ENCODE measurements at places on chromosomes 16 and 17.

GRCh38 chr17:70102531-70102930, 27.5 kb downstream of the KCNJ16 start:
- no peak overlapping the region for H3K4me3 ChIP-seq
- no peak for DNase-seq
- no peak overlapping the region for H3K27ac ChIP-seq
- no peaks in the 10 kb centered on the region for H3K36me3 ChIP-seq

GRCh38 chr16:85250609-85251223, 138.4 kb upstream of the CIBAR2 start:
- peaks cover 12% of the 10 kb centered on the region for H3K27me3 ChIP-seq
- no peak overlapping the region for H3K27ac ChIP-seq
- H3K36me3 ChIP-seq, result peaks cover 3% of the 10 kb centered on the region
- no peak overlapping the region for H3K4me3 ChIP-seq

- peaks cover 19% of the 10 kb centered on the region for H3K4me1 ChIP-seq
- no peak overlapping the region for H3K27ac ChIP-seq
- no peak overlapping the region for H3K4me3 ChIP-seq
- H3K27me3 ChIP-seq, result peaks cover 31% of the 10 kb centered on the region
- DNase-seq, result no peak
- H3K36me3 ChIP-seq, result no peaks in the 10 kb centered on the region
Observed at GRCh38 chr17:7832431-7832830, 1.6 kb upstream of the KDM6B start.

- no peak overlapping the region for H3K4me3 ChIP-seq
- peaks cover 19% of the 10 kb centered on the region for H3K27me3 ChIP-seq
- no peak overlapping the region for H3K27ac ChIP-seq
- no peaks in the 10 kb centered on the region for H3K36me3 ChIP-seq
Observed at GRCh38 chr17:39628655-39629493, 2.1 kb downstream of the PPP1R1B start.

- H3K4me1 ChIP-seq, result peaks cover 22% of the 10 kb centered on the region
- no peak for DNase-seq
- H3K4me3 ChIP-seq, result no peak overlapping the region
- peaks cover 7% of the 10 kb centered on the region for H3K36me3 ChIP-seq
Observed at GRCh38 chr17:3896108-3896967, 3.5 kb upstream of the CAMKK1 start.

GRCh38 chr17:79000396-79001189, 9.0 kb downstream of the CANT1 start:
- no peak overlapping the region for H3K27ac ChIP-seq
- peaks cover 16% of the 10 kb centered on the region for H3K27me3 ChIP-seq
- no peak for DNase-seq
- H3K4me1 ChIP-seq, result peaks cover 3% of the 10 kb centered on the region

- no peaks in the 10 kb centered on the region for H3K27me3 ChIP-seq
- H3K4me3 ChIP-seq, result peak overlapping the region; percentile 33
- peaks cover 21% of the 10 kb centered on the region for H3K4me1 ChIP-seq
- DNase-seq, result no peak
Observed at GRCh38 chr17:76337413-76337777, 16.3 kb downstream of the PRPSAP1 start.

GRCh38 chr17:50190293-50190602, 11.2 kb downstream of the COL1A1 start:
- no peaks in the 10 kb centered on the region for H3K4me1 ChIP-seq
- DNase-seq, result no peak
- no peak overlapping the region for H3K27ac ChIP-seq
- no peaks in the 10 kb centered on the region for H3K36me3 ChIP-seq
- H3K27me3 ChIP-seq, result peaks cover 6% of the 10 kb centered on the region

DNA sequence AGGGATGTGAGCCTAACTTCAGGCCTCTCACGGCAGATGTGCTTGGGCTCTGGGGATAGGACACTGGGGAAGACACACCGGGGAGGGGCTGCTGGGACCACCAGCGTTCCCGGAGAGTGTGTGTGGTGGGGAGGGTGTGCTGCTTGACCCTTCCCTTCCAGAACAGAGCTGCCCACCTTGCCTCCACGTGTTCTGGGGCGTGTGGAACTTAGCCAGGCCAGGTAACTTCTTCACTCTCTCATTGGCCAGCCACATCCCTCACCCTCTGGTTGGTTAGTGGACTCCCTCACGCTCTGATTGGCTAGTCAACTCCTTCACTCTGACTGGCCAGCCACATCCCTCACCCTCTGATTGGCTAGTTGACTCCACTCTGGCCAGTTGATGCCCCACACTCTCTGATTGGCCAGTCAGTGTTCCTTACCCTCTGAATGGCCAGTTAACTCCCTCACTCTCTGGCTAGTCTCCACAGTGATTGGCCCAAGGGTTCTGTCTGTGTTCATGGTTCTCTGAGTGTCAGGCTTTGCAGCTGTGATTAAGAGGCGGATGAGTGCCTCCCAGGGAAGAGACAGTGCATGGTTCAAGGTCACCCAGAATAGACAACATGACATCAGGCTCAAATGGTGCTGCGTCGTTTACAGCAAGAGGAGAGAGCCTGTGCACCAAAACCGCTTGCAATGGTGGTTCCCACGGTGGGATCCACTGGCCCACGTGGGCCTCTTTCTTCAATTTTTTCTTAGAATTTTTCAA, 10.0 kb downstream of the TMEM235 start:
- no peak for DNase-seq
- peak overlapping the region; percentile 34 for H3K4me3 ChIP-seq
- no peaks in the 10 kb centered on the region for H3K4me1 ChIP-seq
- peaks cover 25% of the 10 kb centered on the region for H3K36me3 ChIP-seq
- peaks cover 12% of the 10 kb centered on the region for H3K27me3 ChIP-seq

- DNase-seq, result no peak
- H3K4me1 ChIP-seq, result no peaks in the 10 kb centered on the region
- H3K4me3 ChIP-seq, result no peak overlapping the region
- peaks cover 2% of the 10 kb centered on the region for H3K27me3 ChIP-seq
- H3K36me3 ChIP-seq, result peaks cover 4% of the 10 kb centered on the region
Observed at GRCh38 chr17:49553676-49554335, 21.9 kb upstream of the NXPH3 start.

- no peak overlapping the region for H3K27ac ChIP-seq
- H3K4me3 ChIP-seq, result no peak overlapping the region
- DNase-seq, result no peak
- peaks cover 13% of the 10 kb centered on the region for H3K36me3 ChIP-seq
Observed at GRCh38 chr16:71746442-71747046, 22.0 kb upstream of the PHLPP2 start.

DNA sequence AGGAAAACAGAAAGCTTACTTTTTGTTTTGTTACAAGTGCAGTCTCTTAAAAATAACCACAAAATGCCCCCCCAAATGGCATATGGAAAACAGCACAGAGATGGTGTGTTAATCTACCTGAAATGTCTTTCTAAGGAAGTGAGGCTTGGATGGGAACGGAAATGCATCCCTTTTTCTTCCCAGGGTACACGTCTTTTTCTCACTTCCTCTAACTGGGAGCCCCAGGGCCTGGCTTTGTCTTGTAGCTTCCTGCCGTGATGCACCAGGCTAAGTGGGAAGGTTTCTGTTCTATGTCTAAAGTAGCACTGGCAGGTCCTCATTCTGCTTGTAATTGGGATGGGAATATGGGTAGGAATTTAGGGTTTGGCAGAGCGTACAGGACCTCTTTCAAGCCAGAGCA, 52.5 kb upstream of the CACNG3 start:
- H3K36me3 ChIP-seq, result peaks cover 10% of the 10 kb centered on the region
- no peak for DNase-seq
- peak overlapping the region; percentile 49 for H3K27ac ChIP-seq
- peaks cover 15% of the 10 kb centered on the region for H3K4me1 ChIP-seq

GRCh38 chr16:58449768-58450167, 50.2 kb upstream of the NDRG4 start:
- no peaks in the 10 kb centered on the region for H3K4me1 ChIP-seq
- H3K36me3 ChIP-seq, result no peaks in the 10 kb centered on the region
- no peak for DNase-seq
- peaks cover 6% of the 10 kb centered on the region for H3K27me3 ChIP-seq
- H3K27ac ChIP-seq, result no peak overlapping the region

DNA sequence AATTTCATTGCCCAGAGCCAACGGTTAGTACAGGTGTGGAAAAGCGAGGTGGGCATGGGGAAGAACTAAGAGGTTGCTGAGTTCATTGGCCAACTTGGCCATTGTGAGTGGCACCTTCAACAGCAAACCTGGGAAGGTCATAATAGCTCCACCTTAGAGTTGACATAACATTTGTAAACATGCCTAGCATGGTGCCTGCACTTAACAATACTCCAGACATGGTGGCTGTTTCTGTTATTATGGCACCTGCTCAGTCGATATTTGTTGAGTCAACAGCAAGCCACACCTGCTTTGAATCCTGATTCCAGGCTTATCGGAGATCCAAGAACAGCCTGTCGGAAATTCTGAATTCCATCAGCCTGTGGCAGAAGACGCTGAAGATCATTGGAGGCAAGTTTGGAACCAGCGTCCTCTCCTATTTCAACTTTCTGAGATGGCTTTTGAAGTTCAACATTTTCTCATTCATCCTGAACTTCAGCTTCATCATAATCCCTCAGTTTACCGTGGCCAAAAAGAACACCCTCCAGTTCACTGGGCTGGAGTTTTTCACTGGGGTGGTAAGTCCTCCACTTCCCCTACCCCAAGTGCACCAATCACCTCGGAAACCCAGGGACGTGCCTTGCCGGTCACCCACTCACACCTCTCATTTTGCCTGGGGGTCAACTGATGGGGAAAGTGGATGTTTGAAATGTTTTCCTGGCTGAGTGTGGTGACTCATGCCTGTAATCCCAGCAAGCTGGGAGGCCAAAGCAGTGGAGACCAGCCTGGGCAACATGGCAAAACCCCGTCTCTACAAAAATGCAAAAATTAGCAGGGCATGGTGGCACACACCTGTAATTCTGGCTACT, 46.0 kb downstream of the TMC5 start:
- H3K4me1 ChIP-seq, result no peaks in the 10 kb centered on the region
- no peak for DNase-seq
- H3K36me3 ChIP-seq, result peaks cover 4% of the 10 kb centered on the region
- H3K4me3 ChIP-seq, result no peak overlapping the region
- no peak overlapping the region for H3K27ac ChIP-seq

DNA sequence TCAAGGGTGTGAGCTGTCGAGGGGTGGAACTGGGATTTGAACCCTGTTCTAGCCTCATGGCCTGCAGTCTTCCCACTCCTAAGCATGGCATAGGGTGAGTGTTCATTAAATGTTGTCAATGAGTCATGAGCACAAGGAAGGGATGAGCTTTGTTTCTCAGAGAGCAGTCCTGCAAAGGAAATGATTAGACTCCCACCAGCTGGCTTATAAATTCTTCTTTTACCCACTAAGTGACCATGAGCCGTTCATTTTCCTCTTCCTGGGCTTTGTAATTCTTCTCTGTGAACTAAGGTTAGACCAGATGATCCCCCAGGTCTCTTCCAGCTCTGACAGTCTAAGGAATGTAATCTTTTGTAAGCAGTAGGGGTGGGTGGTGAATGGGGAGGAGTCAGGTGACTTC, 47.9 kb upstream of the HNF1B start:
- DNase-seq, result no peak
- H3K27ac ChIP-seq, result no peak overlapping the region
- no peaks in the 10 kb centered on the region for H3K36me3 ChIP-seq
- H3K27me3 ChIP-seq, result no peaks in the 10 kb centered on the region
- H3K4me1 ChIP-seq, result no peaks in the 10 kb centered on the region
- no peak overlapping the region for H3K4me3 ChIP-seq

- DNase-seq, result no peak
- no peaks in the 10 kb centered on the region for H3K36me3 ChIP-seq
- H3K27me3 ChIP-seq, result peaks cover 3% of the 10 kb centered on the region
Observed at GRCh38 chr17:17580662-17581470, 10.6 kb downstream of the PEMT start.

GRCh38 chr16:30352488-30353401, 2.4 kb downstream of the CD2BP2 start:
- H3K4me3 ChIP-seq, result peak overlapping the region; percentile 79
- H3K36me3 ChIP-seq, result peaks cover 29% of the 10 kb centered on the region
- DNase-seq, result no peak
- peaks cover 34% of the 10 kb centered on the region for H3K27me3 ChIP-seq
- peaks cover 22% of the 10 kb centered on the region for H3K4me1 ChIP-seq

GRCh38 chr17:45848868-45849535, 4.3 kb downstream of the SPPL2C start:
- H3K27me3 ChIP-seq, result peaks cover 13% of the 10 kb centered on the region
- H3K27ac ChIP-seq, result no peak overlapping the region
- DNase-seq, result no peak
- no peaks in the 10 kb centered on the region for H3K4me1 ChIP-seq

- peak overlapping the region; percentile 80 for H3K27ac ChIP-seq
- DNase-seq, result no peak
- H3K36me3 ChIP-seq, result peaks cover 18% of the 10 kb centered on the region
- peaks cover 9% of the 10 kb centered on the region for H3K27me3 ChIP-seq
- H3K4me1 ChIP-seq, result peaks cover 43% of the 10 kb centered on the region
- peak overlapping the region; percentile 87 for H3K4me3 ChIP-seq
Observed at GRCh38 chr16:66605979-66606751, 1.7 kb downstream of the CMTM3 start.

DNA sequence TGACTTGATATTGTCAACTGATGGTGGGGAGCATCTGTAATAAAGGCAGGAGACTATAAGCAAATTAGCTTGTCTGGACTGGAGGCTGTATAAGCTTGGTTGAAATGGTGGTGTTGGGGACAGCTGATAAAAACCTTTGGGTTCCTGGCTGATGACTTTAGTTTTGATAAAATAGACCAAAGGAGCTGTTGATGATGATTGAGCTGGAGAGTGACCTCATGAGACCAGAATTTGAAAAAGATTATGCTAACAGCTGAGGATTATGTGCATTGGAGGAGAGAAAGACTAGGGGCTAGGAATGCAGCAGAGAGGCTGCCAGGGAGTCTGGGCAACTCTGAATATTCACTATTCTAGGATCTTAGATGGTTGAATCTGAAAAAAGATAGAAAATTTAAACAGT, 8.7 kb upstream of the CDC27 start:
- H3K4me1 ChIP-seq, result peaks cover 5% of the 10 kb centered on the region
- H3K36me3 ChIP-seq, result peaks cover 7% of the 10 kb centered on the region
- H3K4me3 ChIP-seq, result no peak overlapping the region
- no peak for DNase-seq

- H3K27me3 ChIP-seq, result no peaks in the 10 kb centered on the region
- H3K27ac ChIP-seq, result no peak overlapping the region
- H3K36me3 ChIP-seq, result no peaks in the 10 kb centered on the region
- DNase-seq, result no peak
Observed at GRCh38 chr16:66322174-66322573, 44.3 kb upstream of the CDH5 start.

DNA sequence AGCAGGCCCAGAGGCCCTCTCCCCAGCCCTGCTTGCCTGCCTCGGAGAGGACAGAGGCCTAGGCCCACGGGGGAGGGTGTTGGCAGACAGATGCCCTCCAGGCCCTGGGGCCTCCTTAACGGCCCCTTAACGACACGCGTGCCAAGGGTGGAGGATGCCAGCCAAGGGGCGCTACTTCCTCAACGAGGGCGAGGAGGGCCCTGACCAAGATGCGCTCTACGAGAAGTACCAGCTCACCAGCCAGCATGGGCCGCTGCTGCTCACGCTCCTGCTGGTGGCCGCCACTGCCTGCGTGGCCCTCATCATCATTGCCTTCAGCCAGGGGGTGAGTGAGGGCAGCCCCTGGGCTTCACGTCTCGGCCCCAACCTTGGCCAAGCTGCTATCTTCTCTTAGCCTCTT, 21.7 kb downstream of the ADCY7 start:
- no peak overlapping the region for H3K27ac ChIP-seq
- H3K4me1 ChIP-seq, result no peaks in the 10 kb centered on the region
- no peak overlapping the region for H3K4me3 ChIP-seq
- peaks cover 9% of the 10 kb centered on the region for H3K27me3 ChIP-seq

GRCh38 chr17:6660805-6661463, 9.4 kb downstream of the C17orf100 start:
- no peak overlapping the region for H3K27ac ChIP-seq
- H3K36me3 ChIP-seq, result no peaks in the 10 kb centered on the region
- DNase-seq, result no peak
- H3K4me1 ChIP-seq, result peaks cover 8% of the 10 kb centered on the region
